NCI-H2081 (cell line): ENCODE measurements at places on chromosomes 5 and 9.
A peak's percentile ranks its signal among the peaks of the same experiment; 100 is the strongest.

DNA sequence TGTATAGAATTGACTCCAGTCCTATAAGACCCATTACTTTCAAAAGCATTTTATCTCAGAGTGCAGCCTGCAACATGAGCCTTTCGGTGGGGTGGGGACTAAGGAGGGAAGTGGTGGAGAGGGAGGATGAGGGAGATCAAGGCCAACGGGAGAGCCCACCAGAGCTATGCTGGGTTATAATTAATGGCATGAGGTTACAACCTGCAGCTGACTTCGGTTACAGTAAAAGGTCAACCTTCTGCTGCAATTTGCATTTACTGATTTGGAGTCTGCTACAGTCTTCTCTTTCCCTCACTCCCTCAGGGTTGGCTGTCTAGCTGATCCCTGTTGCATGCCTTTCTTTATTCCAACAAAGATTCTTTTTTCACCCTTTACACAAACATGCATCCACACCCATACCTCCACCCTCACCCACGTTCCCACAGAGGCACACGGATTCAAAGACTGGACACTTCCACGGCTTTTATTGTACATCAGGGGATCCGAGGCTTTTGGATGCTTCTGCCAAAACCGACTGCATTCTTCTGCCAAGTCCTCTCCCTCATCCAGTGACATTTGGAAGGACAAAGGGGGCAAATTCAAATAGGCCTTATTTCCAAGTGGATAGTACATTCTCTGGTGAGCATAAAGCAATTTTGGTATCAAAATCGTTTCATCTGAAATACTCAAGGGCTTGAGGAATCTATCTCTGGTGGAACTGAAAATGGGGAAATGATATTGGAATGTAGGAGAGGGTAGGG is 381.2 kb downstream of the NFIB start:
- no peak for DNase-seq

DNA sequence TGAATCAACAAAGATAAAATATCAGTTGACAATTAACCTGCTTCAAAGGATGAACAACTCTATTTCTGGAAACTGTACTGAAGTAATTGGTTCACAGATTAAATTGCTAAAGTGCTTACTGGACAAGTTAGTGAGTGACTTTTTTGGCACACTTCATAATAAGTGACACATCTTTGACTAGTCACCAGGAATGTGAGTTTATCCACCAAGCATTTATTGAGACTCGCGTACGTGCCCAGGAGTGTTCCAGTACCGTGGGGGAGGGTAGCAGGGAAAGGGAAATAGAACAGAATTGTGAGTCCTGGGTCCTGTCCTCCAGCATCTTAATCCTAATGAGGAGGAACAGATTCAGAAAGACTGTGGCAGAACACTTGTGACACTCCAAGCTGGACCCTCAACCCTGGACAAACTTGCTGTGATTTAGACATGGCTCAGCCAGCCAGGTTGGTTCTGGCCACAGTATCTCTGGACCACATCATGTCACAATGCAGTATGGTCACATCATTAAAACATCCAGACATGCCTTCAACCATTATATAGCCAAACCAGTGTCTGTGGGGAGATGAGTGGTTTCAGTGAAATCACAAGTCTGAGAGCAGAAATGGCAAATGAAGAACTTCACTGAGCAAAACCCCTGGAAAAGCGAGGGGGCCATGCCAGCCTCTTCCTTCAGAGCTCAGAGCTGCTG is 623.1 kb downstream of the BNC2 start:
- DNase-seq = no peak

DNA sequence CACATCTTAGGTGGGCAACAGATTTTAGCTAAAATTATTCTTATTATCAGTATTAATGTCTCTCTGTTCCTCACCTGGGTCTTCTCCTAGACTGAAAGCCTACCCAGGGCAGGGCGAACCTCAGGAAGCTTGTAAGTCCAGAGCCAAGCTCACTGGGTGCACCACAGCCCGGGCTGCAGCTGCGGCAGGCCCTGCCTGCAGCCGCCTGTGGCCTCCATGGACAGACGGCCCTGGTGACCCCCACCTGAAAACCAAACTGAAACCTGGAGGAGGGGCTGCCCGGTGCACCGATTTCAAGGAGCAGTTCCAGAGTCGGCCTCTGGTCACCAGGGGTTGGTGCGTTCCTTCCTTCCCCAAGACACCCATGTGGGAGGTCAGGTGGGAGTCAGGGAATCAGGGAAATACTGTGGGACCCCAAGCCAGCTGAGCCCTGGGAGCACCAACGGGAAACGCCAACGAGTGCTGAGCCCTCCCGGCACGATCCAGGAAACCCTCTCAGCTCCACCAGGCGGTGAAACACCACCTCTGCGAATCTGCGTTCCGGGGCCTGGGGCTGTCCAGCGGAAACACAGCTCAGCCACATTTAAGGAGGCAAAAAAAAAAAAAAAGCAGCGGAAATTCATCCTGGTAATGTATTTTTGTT is 68.6 kb upstream of the PPP1R26 start:
- DNase-seq = no peak

DNA sequence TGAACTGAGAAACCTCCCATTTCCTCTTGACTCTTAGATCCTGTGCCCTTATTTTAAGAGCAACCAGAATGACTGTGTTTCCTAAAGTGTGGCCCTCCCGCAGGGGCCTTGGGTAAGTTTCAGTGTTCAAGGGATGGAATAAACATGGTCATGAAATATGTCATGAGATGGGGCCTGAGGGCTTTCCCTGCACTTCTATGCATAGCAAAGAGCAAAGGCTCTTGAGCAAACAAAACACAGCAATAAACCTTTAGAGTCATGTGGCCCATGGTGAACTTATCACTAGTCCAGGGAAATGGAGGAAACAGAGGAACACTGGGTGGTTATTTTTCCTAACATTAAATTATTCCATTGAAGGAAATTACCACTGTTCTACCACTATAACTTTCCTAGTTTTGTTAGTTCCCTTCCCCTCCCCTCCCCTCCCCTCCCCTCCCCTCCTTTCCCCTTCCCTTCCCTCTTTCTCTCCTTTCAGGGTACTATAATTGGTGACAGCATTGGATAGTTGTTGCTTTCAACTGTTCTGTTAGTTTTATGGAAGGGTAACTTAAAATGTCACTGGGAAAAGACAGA is 72.4 kb downstream of the CTSL start:
- DNase-seq = no peak

DNA sequence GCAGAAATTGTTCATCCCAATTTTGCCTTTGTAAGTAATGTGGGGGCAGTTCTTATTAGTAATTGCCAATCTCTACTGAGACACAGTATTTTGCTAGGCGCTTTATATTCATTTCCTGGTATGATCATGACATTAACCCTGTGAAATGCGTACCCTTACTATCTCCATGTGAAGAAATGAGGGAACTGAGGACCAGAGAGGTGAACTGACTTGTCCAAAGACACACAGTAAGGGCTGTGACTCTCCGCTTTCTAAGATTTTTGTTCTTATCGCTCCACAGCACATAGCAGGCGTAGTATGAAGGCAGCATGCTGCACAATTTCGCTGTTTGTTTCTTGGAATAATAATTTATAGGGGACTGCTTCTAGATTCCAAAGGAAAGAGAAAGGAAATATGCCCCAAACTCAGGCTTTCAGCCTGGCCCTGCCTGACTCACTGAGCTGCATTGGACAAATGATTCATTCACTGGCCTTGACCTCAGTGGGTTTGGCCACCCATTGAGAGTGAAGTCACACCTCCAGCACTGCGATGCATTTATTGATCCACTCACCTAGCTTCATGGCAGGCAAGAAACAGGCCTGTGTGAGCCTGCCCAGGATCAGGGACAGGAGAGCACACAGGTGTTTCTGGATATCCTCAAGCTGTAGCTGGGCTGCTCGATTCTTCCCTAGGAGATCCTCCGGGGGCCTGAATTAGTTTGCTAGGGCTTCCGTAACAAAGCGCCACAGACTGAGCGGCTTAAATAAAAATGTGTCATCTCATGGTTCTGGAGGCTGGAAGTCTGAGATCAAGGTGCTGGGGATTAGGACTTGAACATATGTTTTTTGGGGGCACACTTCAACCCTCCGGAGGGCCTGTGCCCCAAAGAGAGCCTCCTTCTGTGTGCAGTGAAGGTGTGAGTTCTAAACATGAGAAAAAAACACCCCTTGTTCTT is 7.2 kb upstream of the DUSP1 start:
- DNase-seq = no peak

DNA sequence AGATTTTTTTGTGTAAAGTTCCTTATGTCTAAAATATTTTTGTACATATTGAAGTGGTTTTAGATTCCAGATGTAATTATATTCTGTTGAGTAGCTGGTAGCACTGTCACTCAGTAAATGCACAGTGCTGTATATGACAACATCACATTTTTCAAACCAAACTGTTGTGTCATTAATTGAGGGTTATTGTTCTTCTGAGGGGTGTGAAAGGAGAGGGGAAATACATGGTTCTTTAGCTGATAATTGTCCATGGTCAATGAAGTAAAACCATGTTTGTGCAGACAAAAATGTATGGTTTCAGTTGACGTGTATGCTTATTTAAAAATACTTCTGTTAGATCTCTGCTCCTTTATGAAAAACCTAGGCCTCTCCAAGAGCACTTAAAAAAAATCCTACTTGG is 3.3 kb downstream of the ZNF462 start:
- no peak for DNase-seq

DNA sequence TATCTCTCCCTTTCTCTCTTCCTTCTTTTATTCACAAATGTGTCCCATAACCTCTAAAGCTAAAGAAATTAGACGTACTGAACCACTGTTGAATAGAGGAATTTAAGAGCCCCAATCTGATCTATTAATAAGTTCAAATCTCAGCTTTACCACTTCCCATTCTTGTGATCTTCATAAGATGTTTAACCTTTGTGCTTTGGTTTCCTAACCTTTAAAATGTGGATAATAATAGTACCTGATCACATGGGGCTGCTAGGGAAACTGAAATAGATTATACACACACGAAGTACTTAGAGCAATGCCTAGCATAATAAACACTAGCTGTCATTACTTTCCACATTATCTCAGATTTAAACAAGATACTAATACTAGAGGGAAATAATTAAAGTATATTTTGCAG is 324.3 kb upstream of the SEMA6A start:
- no peak for DNase-seq

DNA sequence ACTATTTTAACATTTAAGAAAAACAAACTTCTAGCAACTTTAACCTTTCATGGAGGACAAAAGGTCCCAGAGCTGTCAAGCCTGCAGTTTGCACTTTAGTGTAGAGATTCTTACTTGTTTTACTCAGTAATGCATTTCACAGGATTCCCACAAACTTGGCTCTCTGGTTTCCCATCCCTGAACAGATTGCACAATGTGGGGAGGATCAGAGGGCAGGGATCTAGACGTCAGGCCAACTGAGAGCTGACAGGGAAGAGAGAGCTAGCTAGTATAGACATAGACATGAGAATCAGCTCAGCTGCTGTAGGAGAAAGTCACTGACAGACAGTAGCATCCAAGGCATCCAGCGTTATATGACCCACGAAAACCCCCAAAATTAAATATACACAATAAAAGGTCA is 20.9 kb upstream of the BNIP1 start:
- DNase-seq = no peak

GRCh38 chr5:145161391-145161790 is 673.8 kb downstream of the PRELID2 start:
- peak; percentile 3 for DNase-seq

GRCh38 chr5:173278641-173279040 is 43.6 kb upstream of the NKX2-5 start:
- no peak for DNase-seq

GRCh38 chr5:104541141-104541785 is 978.7 kb upstream of the NUDT12 start:
- no peak for DNase-seq

DNA sequence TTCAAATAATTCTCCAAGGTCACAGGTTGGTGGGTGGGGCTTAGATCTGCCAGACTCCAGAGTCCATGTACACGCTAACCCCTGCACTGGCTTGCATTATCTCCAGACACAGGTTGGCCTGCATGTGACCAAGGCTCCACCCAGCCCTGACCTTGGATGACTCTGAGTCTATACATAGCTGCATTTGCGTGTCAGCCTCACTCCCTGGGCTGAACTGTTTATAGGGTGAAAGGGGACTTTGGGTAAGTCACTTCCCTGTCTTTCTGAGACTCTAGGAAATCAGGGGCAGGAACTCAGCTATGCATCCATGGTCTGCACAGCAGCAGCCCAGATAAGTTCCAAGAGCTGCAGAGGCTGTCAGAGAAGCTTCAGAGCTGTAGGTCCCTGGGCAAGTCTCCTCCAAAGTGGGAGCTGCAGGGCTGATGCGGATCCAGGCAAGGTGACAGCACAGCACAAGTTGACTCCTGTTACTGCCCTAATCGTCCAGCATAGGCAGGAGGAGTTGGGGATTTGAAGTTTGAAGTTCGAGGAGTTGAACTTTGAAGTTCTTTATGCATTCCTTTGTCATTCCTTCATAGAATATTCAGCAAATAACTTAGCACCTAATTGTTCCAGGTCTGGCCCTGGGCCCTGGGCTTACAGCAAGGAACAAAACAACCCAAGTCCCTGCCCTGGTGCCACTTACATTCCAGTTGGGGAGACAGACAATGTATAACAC is 53.4 kb downstream of the SLC22A5 start:
- DNase-seq = no peak

DNA sequence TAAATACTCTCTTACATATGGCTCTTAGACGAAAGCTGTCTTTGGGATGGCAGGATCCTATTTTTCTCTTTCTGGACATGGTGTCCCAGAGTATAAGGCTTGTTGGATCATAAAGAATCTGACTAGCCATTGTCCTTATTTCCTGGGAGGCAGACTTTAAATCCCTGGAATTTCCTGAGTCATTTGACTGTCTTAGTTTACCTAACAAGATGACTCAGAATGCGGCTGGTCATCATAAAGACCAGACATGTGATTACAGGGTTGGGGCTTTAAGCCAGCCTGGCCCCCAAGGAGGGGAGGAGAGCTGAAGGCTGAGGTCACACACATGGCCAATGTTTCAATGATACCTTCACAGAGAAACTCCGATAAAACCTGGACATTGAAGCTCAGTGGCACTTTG is 37.2 kb downstream of the FAM240B start:
- no peak for DNase-seq

DNA sequence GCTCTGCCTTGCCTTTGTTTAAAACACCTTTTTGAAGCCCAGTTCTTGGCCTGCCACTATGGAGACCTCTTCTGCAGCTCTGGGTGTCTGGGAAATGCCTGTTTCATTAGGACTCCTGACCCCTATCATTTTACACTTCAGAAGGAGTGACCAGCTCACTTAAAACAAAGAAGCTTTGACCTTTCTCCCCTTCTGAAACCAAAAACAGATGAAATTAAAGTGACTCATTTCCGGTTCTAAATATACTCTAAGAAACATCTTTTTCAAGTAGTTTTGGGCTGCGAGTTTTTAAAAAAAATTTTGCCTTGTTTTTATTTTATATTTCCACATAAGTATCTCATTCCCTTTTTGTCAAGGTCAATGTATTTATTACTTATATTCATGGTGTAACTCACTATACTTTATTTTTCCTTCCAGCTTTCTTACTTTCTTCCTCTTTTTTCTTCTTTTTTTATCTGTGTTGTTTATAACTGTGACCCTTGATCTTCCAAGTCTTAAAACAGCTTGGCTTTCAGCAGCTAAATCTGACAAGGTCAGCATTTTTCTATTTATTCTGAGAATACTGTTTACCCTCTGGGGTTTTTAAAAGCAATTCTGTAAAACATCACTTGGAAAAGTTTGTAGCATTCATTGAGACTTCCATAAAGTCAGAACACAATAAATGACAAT is 672.9 kb downstream of the NR2F1-AS1 start:
- DNase-seq = no peak

GRCh38 chr5:120886351-120886860 is 422.3 kb downstream of the PRR16 start:
- DNase-seq = no peak
